ENCODE measurements at places on chromosomes 5 and 9.

DNA sequence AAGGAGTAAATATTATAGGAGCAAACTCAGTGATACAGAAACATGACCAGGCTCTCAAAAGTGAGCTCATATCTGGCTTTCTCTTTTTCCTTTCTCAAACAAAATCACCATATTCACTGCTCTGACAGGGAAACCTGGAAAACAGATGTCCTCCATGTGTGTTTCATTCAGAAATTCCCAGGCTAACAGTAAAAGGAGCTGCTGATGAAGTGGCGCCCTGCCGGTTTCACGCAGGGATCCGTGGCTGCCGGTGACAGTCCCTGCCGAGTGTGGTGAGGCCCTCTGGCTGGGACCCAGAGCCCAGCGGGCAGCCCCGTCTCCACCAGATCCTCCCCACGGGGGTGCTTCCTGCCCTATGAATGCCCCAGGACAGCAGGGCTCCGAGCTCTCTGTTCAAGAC, 208.1 kb downstream of the GNA14 start:
- DNase-seq, result no peak

GRCh38 chr5:10621832-10622231, 58.0 kb downstream of the ANKRD33B start:
- DNase-seq, result no peak

DNA sequence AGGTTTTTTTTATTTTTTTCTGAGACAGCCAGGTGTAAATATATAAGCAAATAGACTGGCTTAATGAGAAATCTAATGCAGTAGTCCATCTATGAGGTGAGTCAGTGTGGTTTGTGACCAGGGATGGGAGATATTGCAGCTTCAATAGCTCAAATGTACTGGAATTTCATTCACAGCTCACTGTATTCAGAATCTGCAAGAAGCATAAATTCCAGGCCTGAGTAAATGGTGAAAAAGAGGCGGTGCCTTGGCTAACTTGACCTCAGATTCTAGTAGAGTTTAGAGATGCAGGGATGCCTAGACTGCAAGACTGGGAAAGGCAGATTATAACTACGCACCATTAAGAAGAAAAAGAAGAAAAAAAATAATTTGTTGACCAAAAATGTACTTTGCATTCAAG, 151.9 kb upstream of the SMC2 start:
- no peak for DNase-seq

DNA sequence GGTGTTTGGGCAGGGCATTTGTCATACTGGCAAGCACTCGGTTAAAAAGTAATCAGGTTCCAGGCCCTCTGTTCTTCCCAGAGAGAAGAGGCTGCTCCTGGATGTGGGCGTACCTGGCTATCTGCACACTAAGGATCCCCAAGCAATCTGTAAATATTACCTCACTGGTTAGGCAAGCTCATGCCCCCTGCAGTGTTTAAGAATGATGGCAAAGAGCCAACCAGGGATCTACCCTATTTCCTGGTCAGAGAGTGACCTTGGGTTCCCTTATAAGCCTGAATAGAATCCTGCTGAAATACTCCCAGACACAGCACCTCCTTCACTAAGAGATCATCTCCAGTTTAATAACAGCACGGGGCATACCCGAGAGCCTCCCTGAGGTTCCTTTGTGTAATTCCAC, 181.2 kb downstream of the PIK3R1 start:
- peak; percentile 22 for DNase-seq

- no peak for DNase-seq
These were observed 166.5 kb upstream of the PHYKPL start for GRCh38 chr5:178398901-178399700.

GRCh38 chr9:30293231-30293630, 2091.2 kb upstream of the ACO1 start:
- DNase-seq, result no peak

DNA sequence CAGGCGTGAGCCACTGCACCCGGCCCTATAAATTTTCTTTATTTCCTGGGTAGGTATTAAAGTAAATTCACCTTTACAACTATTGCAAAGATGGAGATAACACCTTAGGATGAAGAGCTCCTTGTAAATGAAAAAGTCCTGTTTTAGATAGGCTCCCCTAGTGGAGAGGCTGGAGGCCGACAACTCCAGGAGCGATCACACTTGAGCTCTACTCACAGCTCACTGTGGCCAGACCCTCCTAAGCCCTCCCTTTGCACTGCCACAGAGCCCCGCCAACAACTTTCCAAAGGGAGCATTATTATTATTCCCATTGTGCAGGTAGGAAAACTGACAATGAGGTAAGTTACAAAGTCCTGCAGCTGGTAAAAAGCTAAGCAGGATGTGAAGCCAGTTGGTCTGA, 139.1 kb upstream of the ERCC6L2 start:
- no peak for DNase-seq

- no peak for DNase-seq
These were observed 141.1 kb downstream of the ENC1 start for GRCh38 chr5:74499256-74500050.

- no peak for DNase-seq
These were observed 332.3 kb upstream of the NUDT12 start for GRCh38 chr5:103894882-103895281.
